ENCODE measurements at places on chromosomes 13 and 19.

DNA sequence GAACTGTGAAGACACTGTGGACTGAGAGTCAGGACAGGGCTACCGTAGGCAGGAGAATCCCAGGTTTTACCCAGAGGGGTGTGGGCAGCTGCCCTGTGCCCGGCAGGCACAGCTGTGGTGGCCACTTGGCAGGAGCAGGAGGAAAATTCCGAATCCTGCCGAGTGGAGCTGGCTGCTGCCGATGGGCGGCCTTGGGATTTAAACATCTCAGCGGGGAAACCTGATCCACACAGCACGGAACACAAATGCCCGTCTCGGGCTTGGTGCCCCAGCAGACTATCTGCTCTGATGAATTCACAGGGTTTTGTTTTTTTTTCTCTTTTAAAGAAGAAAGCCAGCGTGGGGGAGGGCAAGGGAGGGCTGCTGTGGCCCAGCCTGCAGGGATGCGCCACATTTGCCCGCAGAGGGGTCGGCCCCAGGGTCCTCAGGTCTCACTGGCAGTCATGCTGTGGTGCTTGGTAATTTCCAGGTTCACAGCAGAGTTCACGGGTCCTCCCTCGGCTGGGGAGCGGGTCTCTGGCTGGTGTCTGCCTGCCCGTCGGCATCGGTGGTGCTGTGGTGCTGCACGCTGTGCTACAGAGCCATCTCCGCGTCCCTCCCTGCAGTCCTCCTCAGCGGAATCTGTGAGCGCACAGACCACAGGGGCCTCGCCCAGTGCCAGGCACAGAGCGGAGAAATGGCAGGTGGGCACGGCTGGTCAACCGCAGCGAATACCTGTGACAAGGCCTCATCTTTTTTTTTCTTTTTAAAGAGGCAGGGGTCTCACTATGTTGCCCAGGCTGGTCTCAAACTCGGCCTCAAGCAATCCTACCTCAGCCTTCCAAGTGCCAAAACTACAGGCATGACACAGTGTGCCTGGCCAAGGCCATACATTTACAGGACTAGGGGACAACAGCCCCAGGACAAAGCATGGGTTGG, 28.1 kb downstream of the MPND start:
- DNase-seq: no peak

DNA sequence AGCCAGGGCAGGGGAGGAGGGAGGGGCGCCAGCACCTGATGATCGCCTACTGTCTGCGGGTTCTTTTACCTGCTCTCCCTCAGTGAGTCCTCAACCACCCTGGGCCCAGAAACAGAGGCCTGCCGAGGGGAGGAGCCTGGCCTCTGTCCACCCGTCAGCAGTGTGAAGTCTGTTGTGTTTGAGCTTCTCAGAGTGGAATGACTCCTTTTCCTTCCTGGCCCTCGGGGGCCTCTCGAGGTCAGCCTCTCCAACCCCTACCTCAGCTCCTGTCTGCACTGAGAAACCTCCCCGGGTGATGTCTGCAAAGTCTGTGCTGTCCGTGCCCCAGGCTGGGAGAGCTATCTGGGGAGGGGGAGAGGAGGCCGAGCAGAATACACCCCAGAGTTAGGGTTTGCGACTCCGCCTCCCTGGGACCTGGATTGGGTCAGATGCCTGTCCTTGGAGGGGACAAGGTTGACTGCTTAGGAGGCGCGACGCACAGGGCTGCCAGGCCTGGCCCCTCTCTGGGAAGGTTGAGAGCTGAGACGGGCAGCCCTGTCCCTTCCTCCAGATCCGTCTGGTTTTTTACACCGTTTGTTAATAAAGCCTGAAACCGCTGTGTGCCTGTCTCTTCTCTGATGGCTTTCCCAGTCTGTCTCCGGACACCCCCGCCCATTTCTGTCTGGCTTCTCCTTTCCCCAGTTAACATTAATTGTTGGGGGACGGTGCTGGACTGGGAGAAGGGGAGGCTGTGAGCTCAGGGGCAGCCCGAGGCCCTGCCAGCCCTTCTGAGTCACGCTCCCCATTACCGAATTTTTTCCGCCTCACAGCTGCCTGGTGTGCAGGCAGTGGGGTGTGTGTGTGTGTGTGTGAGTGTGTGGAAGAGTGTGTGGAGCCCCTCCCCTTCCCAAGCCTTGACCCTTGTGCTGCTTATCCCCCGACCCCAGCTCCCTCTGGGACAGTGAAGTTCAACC, 989 bp upstream of the SSC5D start:
- DNase-seq: peak; percentile 68

GRCh38 chr19:13064092-13064489, 38.6 kb downstream of the LYL1 start:
- no peak for DNase-seq

GRCh38 chr19:14654786-14655560, 19.7 kb downstream of the ADGRE3 start:
- no peak for DNase-seq

- DNase-seq: no peak
Observed at GRCh38 chr19:45889210-45889885, 3.4 kb upstream of the IRF2BP1 start.

- DNase-seq: no peak
Observed at GRCh38 chr19:3361384-3362216, 4.8 kb upstream of the NFIC start.

- DNase-seq: no peak
Observed at GRCh38 chr19:35048911-35049411, 7.4 kb downstream of the HPN start.

GRCh38 chr13:75566658-75567057, 17.1 kb downstream of the UCHL3 start:
- DNase-seq: no peak

DNA sequence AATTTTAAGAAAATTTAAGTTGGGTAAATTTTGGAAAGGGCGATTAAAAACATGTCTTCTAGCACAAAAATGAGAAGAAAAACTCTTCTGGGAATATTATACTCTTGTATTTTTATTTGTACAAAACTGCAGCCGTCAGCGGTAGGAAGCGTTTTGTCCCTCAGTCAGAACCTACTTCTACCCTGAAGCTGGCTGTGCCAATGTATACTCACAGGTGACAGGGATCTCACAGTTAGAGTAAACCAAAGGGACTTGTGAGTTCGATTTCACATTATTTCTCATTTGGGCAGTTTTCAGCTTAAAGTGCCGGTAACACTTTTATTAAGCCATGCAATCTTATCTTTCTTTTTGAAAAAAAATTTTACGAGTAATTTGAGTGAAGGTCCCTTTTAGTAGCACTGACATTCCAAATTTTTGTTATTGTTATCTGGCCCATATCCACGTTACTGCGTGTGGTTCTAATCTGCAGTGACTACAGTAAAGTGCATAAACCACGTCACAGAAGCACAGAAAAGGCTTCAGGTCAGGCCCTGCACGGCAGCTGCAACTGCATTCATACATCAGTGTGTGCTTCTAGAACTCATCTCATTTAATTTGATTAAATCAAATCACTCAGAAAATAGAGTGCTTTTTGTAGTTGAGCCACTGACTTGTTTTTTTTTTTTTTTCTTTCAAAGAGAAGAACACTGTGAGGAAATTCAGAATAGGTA, 387.3 kb downstream of the LIG4 start:
- DNase-seq: no peak

DNA sequence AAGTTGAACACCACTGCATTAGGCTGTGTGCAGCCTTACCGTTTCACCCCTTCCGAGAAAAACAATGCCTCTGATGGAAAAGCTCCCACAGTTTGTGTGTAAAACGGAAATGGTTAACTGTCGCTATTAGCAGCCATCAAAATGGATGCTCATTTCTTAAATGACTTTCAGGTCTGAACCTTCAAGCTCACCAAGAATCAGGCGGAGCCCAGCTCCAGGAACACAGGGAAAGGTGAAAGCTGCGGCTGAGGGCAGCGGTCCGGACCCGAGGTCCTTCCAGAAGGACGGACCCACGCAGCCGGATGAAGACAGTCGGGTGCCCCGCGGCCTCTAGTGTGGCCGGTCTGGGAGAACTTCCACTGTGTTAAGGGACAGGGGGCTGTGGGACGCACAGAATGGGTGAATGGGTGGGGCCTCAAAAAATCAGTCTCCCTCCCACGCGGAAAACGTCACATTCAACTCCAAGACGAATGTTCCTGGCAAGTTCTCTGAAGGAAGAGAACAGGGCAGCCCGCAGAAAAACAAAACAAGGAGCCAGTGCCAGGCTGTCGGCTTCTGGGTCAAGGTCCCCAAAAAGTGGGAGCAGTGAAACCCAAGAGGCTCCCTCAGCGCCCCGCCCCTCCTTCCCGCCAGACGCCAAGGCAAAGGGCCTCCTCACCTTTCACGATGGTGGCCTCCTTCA, 4.9 kb downstream of the IRS2 start:
- no peak for DNase-seq

- DNase-seq: no peak
Observed at GRCh38 chr13:90272356-90272755, 1075.1 kb upstream of the MIR17HG start.

GRCh38 chr13:106104281-106104901, 431.1 kb downstream of the EFNB2 start:
- DNase-seq: no peak

- DNase-seq: peak; percentile 92
Observed at GRCh38 chr19:2578901-2579677, 103.2 kb downstream of the GADD45B start.

DNA sequence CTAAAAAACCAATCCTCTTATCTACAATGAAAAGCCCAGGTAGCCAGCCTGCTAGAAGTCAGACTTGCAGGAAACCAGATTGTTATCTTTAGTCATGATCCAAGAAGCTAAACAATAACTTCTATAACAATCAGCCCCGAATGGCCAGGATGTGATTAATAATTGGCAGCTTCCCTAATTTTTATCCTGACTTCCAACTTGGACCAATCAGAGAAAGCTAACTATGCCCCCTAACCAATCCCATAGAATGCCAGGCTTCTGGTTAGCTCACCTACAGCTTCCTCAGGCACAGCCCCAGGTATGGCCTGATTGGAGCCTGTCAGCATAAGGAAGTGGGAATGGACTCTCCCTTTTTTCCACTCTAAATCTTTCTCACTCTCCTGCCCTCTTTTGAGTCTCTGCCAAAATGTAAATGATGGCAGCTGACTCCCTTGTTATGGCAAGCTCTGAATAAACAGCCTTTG, 394.9 kb downstream of the DLEU7 start:
- no peak for DNase-seq

DNA sequence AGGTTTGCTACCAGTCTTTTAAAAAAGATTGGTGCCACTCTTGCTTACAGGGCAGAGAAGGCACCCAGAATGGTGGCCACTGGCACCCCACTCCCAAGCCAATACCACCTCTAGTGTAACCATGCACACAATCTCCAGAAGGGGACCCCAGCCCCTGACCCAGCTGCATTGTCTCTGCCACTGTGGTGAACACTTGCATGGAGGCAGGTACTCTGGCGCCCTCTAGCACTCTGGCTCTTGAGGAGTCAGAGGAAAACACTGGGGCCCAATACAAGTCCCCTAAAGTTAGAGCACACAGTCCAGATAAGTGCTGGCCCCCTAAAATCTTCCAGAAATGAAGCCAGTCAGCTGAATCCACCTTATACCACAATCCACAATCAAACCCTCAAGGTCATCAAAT, 6.0 kb downstream of the ERVV-1 start:
- DNase-seq: no peak

DNA sequence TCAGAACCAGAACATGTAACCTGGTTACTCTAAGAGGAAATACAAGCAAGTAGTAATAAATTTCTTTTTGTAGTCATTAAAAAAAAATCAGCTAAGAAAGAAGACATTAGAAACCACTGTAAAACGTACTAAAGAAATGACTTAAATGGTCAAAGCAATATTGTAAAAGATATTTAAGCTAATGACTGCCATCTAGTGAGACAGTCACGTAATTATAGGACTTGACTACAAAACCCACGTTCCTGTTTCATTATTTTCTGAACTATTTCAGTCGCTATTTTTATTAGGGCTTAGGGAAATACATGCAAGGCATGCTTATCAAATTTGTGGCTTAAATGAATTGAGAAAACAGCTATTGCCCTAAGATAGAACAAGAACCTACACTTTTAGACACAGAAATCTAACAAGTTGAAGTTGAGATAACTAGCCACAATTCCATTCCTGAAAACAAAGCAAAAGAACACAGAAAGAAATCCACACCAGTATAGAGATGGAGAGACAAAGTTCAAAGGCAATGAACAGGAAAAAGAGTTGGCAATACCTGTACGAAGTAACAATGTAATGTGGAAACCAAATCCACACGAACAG, 17.9 kb downstream of the ALG5 start:
- DNase-seq: no peak

DNA sequence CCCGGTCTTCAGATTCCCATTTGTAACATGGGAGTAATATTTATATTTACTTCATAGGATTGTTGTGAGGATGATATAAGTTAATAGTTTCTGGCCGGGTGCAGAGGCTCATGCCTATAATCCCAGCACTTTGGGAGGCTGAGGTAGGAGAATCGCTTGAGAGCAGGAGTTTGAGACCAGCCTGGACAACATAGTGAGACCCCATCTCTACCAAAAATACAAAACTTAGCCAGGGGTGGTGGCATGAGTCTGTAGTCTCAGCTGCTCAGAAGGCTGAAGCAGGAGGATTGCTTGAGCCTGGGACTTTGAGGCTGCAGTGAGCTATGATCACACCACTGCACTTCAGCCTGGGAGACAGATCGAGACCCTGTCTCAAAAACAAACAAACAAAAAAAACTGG, 11.2 kb downstream of the CATSPERG start:
- DNase-seq: no peak

DNA sequence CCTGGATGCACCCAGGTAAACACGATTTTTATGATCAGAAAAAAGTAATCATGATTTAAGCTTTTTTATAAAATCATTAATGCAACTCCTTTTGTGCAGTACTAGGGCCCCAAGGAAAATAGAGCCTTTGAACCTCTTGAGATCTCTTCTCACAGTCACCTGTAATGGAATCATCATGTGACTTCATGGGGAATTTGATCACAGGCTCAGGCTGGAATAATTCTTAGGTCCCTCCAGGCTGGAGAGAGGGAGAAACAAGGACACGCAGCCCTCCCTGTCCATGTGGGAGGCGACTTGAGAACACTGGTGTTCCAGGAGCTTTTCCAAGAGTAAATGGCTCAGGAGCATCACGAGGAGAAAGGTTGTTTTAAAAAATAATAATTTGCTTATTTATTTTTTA, 156.1 kb downstream of the NUFIP1 start:
- DNase-seq: no peak

- DNase-seq: no peak
Observed at GRCh38 chr19:31717269-31717923, 368.2 kb upstream of the TSHZ3 start.

GRCh38 chr13:41652735-41653361, 195.5 kb downstream of the RGCC start:
- DNase-seq: no peak

Data from breast epithelium (tissue), 4 donors.